ENCODE measurements at places on chromosomes 6 and 20.

DNA sequence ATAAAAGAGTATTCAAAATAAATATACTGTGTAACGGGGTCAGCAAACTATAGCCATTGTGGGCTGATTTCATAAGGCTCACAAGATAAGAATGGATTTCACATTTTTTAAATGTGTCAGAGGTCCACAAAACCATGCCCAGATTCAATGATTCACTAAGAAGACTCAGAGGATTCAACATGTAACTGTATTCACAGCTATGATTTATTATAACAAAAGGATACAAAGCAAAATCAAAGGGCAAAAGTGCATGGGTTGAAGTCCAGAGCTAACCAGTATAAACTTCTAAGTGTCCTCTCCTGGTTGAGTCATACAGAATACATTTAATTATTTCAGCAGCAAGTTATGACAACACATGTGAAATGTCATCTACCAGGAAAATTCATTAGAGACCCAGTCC lies 49.2 kb downstream of the TBC1D32 start:
- peak; percentile 13 for DNase-seq

GRCh38 chr6:118377711-118378414 lies 170.2 kb upstream of the PLN start:
- DNase-seq, result no peak

GRCh38 chr6:3650959-3651697 lies 100.4 kb downstream of the PXDC1 start:
- DNase-seq, result peak; percentile 34

- no peak for DNase-seq
Observed at GRCh38 chr6:78770765-78771164, 96.6 kb upstream of the IRAK1BP1 start.

GRCh38 chr6:85460921-85461797 lies 11.3 kb downstream of the NT5E start:
- no peak for DNase-seq
